Hematopoietic multipotent progenitor cell treated with erythropoietin and hydrocortisone succinate and interleukin-3 and kit ligand, for 17 days (in vitro differentiated cells): ENCODE measurements at places on chromosomes 16 and 17.

- no peak for DNase-seq
Measured at GRCh38 chr16:81239367-81240121, 1.1 kb downstream of the BCO1 start.

DNA sequence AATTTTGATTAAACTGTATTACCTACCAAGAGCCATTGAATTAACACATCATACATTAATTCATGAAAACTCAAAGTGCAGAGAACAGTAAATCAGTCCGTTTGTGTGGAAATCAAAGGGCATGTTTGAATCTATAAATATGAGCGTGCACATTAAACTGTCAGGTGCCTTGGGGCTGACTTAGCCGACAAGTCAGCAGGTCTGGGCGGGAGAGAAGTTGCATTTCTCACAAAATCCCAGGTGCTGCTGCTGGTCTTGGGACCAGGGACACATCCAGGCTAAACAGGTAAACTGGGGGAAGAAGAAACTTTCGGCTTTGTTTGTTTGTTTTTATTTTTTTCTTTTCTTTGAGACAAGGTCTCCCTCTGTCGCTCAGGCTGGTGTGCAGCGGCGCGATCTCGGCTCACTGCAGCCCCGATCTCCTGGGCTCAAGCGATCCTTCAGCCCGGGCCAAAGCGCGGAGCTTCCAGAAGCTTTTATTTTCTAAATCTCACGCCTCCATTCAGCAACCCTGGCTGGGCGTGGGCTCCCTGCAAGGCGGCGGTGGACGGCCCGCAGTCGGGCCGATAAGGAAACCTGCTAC, 213.9 kb downstream of the MRTFB start:
- no peak for DNase-seq

DNA sequence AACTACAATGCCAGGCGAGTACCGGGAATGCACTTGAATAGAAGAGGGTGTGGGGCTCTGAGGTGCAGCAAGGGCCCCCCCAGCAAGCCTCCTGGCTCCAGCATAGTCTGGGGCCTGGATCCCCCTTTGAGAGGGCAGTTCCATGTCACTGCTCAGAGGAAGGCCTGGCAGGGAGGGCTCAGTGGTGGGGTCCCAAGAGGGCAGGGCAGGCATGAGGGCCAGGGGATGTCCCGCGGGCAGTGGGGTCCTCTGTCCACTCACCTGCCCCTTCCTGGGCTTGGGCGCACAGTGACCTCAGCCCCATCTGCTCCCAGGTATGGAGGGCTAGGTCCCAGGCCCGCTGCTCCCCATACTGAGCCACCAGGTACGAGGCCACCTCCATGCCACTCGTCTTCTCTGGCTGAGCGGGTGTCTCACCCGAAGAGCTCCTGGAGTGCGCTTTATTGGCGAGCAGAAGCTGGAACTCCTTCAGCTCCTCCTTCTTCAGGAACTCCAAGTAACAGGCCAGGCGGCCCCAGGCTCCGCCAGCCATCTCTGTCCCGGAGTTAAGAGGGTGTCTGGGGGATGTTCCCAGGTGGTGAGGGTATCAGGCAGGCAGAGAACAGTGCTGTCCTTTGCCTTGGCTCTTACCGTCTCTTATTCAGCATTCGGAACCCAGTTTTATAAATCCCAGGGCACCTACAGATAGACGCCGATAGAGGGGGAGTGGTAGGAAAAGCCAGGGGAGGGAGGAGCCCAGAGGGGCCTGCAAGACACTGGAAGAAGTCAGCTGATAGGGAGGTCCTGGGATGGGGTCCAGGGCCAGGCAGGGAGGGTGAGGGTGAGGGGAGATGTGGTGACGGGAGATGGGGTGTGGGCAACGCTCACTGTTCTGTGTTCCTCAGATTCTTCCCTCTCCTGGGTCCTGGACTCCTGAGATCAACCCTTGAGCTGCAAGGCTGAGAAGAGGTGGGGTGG, 605 bp downstream of the NLRP1 start:
- no peak for DNase-seq

DNA sequence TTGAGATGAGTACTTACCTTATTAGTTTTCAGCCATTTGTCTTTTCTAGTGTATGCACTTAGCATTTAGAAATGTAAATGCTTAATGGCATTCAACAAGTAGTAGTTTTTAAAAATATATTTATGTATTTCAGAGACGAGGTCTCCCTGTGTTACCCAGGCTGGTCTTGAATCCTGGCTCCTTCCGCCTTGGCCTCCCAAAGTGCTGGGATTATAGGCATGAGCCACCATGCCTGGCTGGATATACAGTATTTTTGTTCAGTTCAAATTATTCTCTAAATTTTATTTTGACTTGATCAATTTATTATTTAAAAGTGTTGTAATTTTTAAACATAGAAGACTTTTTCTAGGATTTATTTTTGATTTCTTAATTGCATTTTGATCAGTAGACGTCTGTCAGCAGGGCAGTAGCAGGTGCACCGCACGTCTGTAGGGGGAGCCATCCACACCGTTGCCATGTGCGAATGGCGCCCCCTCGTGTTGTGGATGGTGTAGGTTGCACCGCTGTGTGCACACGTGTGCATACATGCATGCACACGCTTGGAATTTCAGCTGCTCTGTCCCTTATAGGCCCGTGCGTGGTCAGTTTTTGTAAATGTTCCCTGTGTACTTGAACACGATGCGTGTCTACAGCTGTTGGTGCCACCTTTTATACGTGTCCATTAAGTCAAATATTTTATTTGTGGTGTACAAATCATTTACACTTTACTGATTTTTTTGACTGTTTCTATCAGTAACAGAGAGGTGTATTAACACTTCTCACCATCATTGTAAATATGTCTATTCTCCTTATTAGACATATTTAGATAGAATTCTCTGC, 30.6 kb downstream of the RPTOR start:
- DNase-seq = peak; percentile 90

GRCh38 chr17:16470265-16470664, 21.7 kb downstream of the LRRC75A start:
- DNase-seq = no peak

DNA sequence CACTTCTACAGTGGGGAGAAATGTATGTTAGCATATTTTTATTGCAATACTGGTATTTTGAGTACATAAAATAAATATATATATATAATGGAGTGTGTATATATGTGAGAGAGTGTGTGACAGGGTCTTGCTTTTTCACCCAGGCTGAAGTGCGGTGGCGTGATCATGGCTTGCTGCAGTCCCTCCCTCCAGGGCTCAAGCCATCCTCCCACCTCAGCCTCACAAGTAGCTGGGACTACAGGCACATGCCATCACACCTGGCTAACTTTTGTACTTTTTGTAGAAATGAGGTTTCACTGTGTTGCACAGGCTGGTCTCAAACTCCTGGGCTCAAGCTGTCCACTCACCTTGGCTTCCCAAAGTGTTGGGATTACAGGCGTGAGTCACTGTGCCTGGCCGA, 4.1 kb downstream of the CYLD start:
- no peak for DNase-seq

- no peak for DNase-seq
Measured at GRCh38 chr16:4525069-4525468, 13.5 kb downstream of the CDIP1 start.

- peak; percentile 89 for DNase-seq
Measured at GRCh38 chr17:32136856-32137255, 5.4 kb upstream of the RHOT1 start.

DNA sequence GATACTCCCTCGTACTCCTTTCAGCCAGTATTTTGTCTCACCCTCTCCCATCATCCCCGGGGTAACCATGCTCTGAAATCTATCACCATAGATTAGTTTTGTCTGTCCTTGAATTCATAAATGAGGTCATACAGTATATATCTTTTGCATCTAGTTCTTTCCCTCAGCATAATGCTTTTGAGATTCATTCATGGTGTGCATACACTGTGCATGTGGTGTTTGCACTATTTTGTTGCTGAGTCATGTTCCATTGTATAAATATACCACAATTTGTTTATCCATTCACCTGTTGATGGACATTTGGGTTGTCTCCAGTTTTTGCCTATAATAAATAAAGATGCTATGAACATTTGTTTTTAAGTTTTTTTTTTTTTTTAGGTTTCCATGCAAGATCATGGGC, 34.2 kb upstream of the NLRP1 start:
- no peak for DNase-seq

- DNase-seq = no peak
Measured at GRCh38 chr17:15513058-15513791, 45.8 kb upstream of the CDRT4 start.

- no peak for DNase-seq
Measured at GRCh38 chr17:80169784-80170500, at the start of gene CARD14. Gene CARD14 (plus strand): TSS chr17:80170030. CDS start chr17:80181439, 11,409 bp downstream.

- DNase-seq = peak; percentile 66
Measured at GRCh38 chr17:64146418-64147109, 16.6 kb upstream of the ERN1 start.

GRCh38 chr16:11890231-11890965, 25.4 kb downstream of the GSPT1 start:
- DNase-seq = no peak

GRCh38 chr17:59634632-59635541, 15.2 kb downstream of the CLTC start:
- peak; percentile 45 for DNase-seq

GRCh38 chr16:50833929-50834328, 92.0 kb downstream of the CYLD start:
- DNase-seq = no peak

- DNase-seq = no peak
Measured at GRCh38 chr17:826778-827177, 44.6 kb downstream of the MRM3 start.

GRCh38 chr17:81018044-81018802, 16.7 kb upstream of the BAIAP2 start:
- no peak for DNase-seq

GRCh38 chr16:75763204-75763603, 36.9 kb upstream of the CPHXL start:
- no peak for DNase-seq

DNA sequence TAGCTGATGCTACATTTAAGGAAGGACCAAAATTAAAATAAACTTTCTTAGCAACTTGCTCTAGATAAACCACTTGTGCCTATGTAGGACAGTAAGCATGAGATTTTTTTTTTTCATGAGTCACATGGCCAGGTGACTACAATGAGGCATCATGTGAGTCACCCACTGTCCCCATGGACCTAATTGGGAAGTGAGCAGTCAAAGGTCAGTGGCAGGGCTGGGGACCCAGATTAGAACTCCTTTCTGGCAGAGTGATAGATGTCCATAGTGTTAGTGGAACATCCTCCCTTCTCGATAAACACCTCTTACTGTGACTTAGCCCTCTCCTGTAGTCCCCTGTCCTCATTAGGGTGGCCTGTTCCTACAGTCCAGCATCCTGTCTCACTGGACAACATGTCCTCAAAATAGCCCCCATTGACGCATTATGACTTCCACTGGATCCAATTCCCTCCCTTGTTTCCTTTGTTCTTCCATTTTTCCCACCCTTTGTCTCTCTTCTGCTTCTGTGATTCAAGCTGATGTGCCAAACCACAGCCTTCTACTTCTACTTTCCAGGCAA, 12.4 kb downstream of the ITGB3 start:
- no peak for DNase-seq

GRCh38 chr17:15659663-15660062, 24.4 kb downstream of the TRIM16 start:
- DNase-seq = no peak

DNA sequence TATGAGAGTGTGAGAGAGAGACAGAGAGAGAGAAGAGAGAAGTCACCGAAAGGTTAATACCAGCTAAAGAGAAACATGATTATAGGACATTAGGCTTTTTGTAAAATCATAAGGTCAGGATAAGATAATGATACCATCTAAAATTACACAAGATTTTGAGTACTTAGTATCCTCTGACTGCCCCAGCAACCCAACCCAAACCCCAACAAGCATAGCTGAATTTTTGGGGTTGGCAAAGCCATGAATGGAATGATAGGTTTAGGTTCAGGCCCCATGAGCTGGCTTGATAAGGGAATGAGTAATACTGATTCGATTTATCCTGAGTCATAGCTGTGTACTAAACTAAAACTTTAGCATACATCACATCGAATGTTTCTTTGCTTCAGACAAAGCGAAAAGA, 259.5 kb downstream of the IRX3 start:
- no peak for DNase-seq

DNA sequence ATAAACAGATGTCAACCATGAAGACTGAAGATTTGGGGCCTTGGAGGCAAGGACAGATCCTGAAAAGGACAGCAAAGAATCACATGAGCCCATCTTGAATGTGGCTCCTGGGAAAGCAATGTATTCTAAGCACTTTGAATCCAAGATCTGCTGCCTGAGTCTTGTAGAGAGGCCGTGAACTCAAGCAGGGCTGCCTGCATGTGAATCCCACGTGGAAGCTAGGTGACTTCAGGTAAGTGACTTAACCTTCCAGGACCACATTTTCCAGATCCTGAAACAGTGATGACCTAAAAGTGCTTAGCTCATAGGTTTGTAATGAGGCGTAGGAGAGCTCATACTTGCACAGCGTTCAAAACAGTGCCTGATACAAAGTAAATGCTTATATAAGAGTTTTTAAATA, 373.0 kb upstream of the SALL1 start:
- DNase-seq = no peak

DNA sequence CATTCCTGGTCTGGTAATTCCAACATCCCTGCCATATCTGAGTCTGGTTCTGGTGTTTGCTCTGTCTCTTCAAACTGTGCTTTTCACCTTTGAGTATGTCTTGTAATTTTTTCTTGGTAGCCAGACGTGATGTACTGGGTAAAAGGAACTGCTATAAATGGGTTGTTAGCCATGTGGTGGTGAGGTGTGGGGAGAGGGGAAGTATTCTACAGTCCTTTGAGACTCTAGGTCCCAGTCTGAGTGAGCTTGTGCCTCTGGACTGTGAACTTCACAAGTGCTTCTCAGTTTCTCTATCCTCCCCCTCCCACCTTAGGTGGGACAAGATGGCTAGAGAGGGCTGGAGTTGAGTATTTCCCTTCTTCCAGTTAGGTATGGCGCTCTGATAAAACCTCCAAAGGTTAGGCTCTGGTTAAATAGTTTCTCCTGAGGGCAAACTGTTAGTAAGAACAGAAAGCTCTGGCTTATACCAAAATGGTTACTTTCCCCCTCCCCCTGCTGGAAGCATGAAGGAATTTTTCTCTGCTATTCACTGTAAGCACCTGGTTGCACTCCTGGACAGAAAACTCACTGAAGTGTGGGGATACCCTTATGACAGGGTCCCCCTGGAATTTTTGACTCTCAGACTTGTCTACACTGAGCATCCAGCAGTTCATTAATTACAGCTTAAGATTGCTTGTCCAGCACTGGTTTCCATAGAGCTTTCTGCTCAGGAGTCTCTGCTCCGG, 87.8 kb downstream of the MARCHF10 start:
- DNase-seq = peak; percentile 59

DNA sequence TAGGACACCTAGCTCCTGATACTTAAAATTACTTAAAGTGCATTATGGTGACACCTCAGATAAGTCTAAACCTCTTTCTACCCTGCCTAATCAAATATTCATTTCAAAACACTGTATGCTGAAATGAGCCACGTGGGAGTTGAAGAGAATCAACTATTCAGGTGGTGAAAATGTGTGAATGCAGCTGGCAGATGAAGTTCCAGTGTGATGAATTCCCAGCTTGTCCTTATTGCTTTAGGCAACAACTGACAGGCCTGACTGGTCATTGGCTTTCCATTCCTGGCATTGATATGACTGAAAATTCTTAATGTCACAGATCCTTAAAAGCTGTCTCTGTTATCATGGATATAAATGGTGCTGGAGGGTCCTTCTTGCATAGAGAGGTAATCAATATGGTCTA, 301.9 kb upstream of the TBX2 start:
- no peak for DNase-seq

GRCh38 chr17:49978501-49978900, 9.5 kb downstream of the DLX4 start:
- DNase-seq = no peak

- no peak for DNase-seq
Measured at GRCh38 chr17:27380551-27380950, 75.7 kb upstream of the KSR1 start.

- peak; percentile 34 for DNase-seq
Measured at GRCh38 chr17:79612468-79613194, 1.8 kb upstream of the RBFOX3 start.
